ENCODE measurements at places on chromosomes 7 and 10.
A peak's percentile ranks its signal among the peaks of the same experiment; 100 is the strongest.

DNA sequence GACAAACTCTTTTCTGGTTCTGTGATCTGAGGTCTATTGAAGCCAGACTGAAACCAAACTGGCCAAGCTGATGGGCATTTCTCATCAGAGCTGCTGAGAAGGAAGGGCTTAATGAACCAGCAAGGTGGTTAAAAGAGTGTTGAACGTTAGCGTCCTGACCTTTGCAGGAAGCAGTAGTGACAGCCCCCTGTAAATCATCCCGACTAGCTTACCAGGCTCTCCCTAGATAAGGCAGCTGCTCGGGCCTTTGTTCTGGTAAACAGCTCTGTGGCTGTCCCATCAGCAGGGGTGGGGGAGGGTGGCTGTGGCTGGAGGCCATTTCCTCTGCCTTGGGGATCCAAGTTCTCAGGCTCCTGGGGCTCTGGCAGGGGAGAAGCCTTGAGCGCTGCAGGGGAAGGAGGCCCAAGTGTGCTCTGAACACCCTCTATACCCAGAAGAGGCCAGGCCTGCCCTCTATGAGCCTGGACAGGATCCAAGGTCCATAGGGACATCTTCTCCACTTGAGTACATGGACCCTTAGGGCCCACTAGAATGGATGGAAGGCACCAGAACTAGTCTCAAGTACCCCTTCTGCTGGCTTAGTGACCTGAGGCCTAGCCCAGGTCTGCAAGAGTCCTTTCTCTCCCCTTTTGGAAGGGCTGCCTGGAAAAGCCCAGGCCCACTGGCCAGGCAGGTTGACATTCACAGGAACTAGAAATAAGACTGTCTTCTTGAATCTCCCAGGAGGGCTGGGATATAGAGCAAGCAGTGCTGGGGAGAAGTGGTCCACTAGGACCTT is 134.6 kb downstream of the ARHGAP22 start:
- no peak for DNase-seq

DNA sequence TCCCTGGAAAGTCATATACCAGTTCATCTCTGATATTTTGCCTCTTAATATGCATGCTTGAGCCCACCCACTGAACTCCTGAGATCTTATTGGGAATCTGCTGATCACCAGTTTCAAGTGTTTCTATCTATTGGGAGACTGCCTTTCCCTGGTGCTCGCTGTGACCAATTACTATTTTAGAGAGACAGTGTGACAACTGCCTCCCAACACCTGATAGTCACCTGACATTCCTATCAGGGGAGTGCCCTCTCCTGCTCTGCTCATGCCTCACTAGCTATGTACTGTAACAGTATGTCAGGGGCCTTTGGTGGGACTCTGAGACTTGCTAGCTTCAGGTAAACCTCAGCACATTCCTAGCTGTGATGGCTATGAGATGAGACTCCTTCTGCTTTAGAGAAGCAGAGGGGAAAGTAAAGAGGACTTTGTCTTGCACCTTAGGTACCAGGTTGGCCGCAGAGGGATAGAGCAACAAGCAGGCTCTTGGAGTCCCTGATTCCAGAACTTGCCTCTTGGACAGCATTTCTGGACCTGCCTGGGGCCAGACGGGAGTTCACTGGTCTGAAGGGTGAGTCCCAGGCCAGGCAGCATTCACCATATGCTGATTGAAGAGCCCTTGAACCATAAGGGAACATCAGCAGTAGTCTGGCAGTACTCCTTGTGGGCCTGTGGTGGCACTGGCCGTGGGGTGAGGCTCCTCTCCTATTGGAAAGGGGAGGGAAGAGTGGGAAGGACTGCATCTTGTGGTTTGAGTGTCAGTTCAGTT is 34.4 kb upstream of the ARHGAP12 start:
- DNase-seq: no peak

GRCh38 chr7:50121286-50121685 is 28.2 kb upstream of the ZPBP start:
- DNase-seq: no peak

GRCh38 chr7:2040893-2041270 is 191.9 kb downstream of the MAD1L1 start:
- DNase-seq: no peak

DNA sequence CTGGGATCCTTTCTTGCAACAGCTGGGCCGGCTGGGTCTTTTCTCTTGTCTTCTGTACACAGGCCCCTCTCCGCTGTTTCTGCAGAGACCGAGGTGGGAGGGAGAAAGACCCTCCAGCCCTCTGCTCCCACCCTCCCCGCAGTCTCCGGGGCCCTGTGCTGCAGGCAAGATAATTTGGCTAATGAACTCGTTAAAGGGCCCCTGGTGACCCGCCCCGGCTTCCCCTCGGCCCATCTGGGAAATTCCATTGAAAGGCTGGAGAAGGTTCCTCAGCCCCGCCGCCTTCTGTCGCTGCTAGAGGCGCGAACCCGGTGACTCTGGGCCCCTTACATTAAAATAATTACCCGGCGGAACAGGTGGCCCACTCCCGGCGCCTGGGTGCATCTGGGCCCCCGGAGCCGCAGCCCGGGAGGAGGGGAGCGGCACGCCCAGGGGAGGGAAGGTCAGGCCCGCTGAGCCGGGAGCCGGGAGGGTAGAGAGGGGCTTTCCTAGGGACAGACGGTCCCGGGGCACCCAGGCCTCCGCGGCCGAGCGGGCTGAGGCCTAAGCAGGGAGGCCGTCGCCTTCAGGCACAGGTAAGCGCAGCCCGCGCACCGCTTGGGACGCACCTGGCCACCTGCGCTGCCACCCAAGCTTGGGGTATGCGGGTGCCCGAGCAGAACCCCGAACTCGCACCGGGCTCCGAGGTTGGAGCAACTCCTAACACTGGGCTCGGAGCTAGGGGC is 7.3 kb upstream of the MNX1 start:
- no peak for DNase-seq

DNA sequence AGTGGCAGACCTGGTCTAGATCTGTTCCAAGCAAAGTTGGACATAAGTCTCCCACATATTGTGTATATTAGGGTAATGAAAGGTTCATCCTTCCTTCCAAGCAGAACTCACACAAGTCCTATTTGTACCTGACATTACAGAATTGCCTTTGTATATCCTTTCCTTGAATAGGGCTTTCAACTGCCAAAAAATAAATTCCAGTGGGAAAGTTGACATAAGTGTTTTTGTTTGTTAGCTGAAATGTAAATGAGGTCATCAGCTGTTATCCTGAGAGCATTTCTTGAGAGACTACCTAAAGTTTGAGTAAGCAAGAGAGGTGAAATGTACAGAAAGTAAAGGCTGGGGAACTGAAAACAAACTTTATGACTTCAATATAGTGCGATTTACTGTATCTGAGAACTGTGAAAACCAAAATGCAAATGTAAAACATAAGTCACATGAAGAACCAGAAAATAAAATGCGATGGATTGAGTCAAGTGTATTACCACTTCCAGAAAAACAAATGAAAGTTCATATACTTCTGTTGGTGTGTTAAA is 527.3 kb upstream of the SEMA3D start:
- DNase-seq: no peak

DNA sequence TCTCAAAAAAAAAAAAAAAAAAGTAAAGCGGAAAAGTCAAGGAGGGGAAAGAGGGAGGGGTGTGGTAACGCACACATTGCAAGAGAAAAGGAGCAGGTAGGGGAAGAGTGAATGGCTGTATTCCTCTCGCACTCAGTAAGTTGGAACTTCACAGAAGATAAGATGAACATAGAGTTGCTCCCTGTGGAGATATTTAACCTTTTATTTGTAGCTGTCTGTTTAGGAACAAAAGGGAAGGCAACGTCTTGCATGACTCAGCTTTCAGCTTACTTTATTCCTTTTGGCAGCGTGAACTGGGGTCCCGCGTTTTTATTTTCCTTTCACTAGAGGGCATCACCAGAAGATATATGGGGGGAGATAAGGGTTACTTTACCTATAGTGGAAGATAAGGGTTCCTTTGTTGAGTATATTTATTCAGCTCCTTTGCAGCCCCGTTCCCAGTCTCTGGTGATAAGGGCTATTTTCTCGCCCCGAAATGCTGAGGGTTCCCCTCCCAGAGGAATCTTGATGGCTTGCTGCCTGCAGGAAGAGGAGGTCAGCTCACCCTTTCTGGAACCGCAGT is 78.5 kb downstream of the APBB1IP start:
- DNase-seq: no peak

DNA sequence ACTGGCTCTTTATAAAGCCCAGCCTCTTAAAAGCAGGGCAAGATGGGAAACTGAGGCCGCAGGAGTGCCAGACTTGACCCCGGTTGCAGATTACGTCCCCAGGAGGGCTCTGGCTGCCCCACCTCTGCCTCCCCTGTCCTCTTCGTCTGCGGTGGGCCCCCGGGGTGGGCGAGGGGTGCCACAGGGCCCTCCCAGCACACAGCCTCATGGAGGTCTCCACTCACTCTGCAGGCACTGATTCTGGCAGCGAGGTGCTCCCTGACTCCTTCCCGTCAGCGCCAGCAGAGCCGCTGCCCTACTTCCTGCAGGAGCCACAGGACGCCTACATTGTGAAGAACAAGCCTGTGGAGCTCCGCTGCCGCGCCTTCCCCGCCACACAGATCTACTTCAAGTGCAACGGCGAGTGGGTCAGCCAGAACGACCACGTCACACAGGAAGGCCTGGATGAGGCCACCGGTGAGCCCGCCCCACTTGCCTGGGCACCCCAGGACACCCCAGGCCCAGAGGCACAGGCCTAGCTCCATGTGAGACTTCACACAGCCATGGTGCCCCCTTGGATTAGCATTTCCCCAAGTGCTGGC is 39.4 kb upstream of the SLC29A3 start:
- DNase-seq: no peak

- peak; percentile 70 for DNase-seq
Measured at GRCh38 chr7:128425850-128426249, 16.1 kb upstream of the IMPDH1 start.

DNA sequence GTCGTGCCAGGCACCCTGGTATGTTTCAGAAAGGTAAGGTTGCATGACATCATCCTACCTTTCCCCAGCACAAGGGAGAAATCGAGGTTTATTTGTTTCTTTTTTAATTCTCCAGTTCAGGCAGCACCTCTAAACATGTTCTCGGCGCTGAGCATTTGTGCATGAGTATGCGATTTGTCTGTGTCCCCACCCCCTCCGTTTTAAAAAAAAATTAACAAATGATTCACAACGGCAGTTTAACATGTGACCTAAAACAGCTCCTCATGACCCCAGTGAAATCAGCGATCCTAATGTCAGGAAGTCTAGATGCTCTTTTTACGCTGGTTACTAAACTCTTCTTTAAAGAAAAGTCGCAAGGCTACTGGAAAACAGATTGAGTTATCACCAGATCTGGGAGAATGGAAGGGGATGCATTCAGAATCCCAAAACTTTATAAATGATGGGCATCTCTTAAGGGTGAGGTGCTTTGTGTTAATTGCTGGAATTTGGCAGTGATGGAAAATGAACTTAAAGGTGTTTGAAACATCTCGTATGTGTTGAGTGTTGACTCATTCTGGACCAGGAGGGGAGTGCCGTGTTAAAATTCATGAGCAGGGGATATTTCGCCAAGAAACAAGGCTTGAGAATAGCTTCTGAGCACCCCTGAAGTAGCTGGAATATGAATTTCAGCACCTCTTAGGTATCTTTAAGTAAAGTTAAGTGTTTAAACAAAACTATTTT is 106.8 kb upstream of the PDCD4 start:
- no peak for DNase-seq

DNA sequence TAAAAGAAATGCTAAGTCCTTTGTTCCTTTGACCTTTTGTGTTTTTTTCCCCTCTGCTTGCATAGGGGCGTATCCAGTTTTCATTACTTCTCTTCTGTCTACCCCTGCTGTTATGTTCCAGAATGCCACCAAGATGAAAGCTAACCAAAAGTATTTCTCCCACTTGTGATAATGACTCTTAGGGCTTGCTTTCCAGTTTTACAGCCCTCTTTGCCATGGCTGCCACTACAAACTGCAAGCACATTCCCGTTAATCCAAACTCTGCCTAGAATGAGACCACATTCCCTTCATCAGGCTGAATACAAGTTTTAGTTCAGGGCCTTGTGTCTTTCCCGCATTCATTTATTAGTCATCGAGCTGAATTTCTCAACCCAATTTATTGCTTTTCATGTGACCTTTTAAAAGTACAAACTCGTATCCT is 23.6 kb upstream of the CD36 start:
- no peak for DNase-seq

- DNase-seq: no peak
Measured at GRCh38 chr7:157831143-157831905, 494.5 kb downstream of the DNAJB6 start.

DNA sequence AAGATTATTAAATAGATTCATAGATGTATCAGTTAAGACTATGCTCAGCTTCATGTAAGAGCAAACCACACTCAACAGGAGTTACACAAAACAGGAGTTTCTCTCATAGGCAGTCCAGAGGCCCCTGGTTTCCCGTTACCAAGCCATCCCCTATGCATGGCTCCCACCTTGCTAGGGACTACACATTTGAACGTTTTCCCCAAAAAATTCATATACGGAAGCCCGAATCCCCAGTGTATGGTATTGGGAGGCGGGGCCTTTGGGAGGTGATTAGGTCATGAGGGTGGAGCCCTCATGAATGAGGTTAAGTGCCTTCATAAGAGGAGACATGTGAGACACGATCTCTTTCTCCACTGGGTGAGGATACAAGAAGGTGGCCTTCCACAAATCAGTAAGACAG is 29.1 kb downstream of the RSU1 start:
- DNase-seq: no peak

GRCh38 chr10:3421537-3422257 is 249.1 kb upstream of the PITRM1 start:
- DNase-seq: no peak

DNA sequence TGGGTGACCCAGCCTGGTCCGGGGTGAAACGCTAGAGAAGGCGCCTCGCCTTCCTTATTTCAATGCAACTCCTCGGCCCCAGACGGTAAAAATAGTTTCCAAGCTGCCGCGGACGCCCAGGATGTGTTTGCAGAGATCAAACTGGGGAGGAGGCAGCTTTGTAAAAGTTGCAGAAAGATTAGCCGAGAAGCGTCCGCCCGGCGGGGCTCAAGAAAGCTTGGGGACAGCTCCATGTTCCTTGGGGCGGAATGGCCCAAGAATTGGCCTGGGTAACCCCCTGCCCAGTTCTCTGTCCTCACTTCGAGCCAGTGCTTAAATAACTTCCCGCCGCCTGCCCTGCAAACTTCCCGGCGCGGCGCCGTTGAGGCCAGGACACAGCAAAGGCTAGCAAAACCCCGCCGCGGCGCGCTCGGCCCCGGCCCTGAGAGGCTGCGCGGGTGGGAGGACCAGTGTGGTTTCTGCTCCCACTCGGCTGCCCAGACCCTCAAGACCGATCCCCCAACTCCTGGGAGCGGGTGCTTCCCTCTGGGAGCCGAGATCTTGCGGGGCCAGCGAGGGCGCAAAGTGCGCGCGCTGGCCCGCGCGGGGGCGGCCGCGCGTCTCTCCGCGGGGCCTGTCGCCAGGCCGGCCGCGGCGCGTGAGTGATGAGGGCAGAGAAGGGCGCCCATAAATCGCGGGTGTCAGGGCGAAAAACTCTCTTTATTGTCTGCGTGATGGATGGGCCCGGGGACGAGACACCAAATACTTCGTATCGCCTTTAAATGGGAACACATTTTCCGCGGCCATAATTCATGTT is 6.3 kb upstream of the ZNF503 start:
- DNase-seq: no peak
